ENCODE measurements at places on chromosomes 4 and X.

DNA sequence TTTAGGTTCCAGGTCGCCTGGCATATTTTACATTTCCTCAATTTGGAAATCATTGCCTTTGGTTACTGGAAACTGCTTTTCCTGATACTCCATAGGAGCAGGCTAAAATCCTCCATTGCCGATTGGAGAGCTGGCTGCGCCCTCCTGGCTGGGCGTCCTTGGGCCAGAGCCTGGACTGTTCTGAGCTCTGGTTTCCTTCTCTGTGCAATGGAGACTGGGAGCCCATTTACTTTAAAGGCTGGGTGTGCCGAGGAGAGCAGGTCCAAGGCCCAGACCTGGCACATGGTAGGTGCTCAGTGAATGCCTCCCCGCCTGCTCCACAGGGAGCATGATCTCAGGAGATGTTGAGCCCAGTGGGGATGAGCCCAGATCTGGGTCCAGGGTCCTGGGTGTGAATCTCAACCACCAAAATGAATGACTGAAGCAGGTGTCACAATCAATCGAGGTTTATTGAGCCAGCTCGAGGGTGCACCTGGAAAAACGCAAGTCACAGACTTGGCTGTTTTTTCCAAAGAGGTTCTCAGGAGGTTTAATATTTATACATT lies 50.0 kb downstream of the EVC start:
- DNase-seq, result no peak

DNA sequence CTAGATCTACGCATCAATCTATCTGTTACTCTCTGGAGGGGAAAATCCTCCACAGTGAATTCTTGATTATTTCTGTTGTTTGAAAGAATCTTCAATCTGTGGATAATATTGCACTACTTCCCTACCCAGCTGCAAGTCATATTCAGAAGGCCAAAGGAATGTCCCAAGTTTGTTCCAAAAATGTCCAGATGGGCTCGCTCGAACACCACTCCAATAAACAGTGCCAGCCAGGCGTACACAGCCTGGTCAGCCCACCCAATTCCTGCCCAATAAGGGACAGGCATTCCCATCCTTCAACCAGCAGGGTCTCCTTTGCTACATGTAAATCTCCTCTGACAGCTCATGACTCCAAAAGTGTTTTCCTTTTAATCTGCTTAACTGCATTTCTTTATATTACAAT lies 80.7 kb upstream of the GPM6B start:
- no peak for DNase-seq

GRCh38 chr4:73615613-73616012 lies 4.6 kb downstream of the RASSF6 start:
- DNase-seq, result no peak

DNA sequence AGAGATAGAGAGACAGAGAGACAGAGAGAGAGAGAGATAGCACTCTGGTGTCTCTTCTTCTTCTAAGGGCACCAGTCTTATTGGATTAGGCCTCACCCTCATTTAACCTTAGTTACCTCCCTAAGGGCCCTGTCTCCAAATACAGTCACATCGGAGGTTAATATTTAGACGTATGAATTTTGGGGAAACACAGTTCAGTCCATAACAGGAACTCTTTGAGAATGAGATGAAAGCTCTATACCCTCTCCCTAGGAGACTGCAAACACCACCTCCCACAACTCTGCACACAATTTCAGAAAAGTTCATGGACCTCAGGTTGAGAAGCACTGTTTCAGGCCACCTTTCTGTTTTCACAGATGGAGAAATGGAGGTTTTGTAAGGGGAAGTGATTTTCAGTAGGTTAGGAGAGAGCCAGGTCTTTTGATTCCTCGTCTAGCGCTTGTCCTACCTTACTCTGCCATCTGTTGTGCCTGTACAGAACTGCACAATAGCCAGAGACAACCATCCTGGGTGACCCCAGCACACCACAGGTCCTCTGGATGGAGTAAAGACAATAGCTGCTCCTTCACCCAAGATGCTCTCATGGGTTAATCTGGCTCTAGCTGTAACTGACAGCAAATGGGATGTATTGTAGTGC lies 16.9 kb upstream of the LOC101059915 start:
- no peak for DNase-seq

GRCh38 chr4:11599064-11599463 lies 170.4 kb upstream of the HS3ST1 start:
- no peak for DNase-seq

- DNase-seq, result no peak
Observed at GRCh38 chrX:40168480-40169011, 70.8 kb upstream of the BCOR start.

DNA sequence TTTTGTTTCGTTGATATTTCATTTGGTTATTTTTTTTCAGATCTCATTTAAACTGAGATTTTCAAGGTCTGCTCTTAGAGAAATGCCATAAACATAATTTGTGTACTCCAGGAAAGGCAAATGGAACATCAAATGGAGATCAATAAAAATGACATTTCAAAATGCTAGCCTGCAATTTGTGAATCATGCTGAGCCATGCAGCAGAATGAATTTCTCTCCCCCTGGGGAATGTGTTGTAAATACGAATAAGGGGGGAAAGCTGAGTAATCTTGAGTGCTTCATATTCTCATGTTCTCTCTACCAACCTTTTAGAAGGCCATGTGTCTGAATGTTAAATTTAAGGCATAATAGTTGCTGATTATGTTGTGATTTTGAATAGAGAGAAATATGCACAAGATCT lies 7.8 kb downstream of the ZCCHC4 start:
- DNase-seq, result no peak

DNA sequence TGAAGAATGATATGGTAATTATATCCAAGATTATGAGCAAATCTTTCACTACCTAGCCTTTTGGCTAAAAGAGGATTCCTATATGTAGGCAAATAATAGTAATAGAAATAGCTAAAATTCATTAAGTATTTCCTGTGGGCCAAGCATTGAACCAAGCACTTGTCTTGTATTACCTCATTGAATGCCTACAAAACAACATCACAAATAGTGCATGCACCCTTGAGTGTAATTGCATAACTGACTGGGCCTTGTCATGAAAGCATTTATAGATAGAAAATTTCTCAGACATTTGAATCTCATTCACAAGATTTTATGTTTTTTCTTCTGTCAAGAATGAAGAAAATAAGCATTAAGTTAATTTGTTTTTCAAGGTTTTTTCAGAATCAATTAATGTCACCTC lies 3.9 kb upstream of the HPGDS start:
- no peak for DNase-seq

- DNase-seq, result no peak
Observed at GRCh38 chrX:105972690-105973386, 65.7 kb downstream of the SERPINA7 start.

DNA sequence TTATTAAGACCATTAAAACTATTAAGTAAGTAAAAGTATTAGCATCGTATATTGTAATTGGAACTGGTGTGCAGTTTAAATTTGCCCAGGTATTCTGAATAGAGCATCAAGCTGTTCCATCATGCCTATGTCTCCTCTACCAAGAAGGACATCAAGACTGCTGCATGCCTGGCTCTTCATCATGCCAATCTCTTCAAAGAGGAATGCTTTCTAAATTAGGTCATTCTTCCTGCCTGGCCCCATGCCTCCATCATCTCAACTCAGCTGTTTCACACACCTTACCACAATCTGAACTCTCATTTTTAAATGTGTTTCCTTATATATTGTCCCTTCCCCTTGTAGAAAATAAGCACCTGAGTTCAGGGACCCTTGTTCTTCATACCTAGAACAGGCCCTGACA lies 270.5 kb upstream of the PPARGC1A start:
- DNase-seq, result no peak

GRCh38 chr4:36523182-36523581 lies 241.8 kb downstream of the DTHD1 start:
- DNase-seq, result no peak

DNA sequence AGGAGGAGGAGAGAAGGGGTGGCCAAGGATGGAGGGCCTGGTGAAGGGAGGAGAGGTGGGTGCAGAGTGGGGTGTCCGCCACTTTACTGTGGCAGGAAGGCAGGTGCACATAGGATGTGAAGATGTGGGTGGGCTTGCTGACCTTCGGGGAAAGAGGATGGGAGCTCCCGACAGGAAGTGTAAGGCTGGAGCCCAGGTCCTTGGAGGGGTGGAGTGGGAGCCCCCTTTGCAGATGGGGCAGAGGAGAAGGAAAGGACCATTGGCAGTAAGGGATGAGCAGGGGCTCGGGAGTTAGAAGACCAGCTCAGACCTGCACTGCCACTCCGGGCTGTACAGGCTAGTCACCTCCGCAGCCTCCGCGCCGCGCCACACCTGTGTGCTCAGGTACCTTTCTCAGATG lies 89.5 kb downstream of the EVC start:
- no peak for DNase-seq

DNA sequence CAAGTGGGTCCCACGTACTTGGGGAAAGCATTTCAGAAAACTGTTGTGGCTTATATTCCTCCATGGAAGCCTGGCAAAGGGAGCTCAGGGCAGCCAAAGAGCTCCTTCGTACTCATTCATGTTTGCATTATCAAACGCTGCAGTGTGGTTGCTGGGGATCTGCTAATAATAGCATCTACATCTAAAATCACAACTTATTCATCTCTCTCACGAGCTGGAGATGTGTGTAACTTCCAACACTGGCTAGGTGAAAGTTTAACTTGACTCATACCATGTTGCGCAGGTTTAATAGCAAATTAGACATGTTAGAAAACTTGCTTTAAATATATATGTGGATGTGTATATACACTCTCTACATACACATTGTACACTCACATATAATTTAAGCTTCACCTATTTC lies 415.1 kb downstream of the AFF2 start:
- no peak for DNase-seq

- DNase-seq, result no peak
Observed at GRCh38 chr4:110198435-110199416, at the start of gene ELOVL6. Gene ELOVL6, minus strand, starts transcription at chr4:110198615. Its CDS starts 280 bp downstream, at chr4:110198335.

Measured in AG04449 (cell line).